Gastrocnemius medialis (tissue), 4 donors: ENCODE measurements at places on chromosomes 2 and 18. TPM values are rescaled to one million over a fixed set of nuclear protein-coding genes. Genes with fewer than 3 reads are reported as not detected.

RAB27B gene
- total RNA-seq: 0.02 TPM

SERPINB3 gene
- not detected for total RNA-seq

SLC40A1 gene
- total RNA-seq: 24.8 TPM

TRAK2 gene
- total RNA-seq: 46.7 TPM
